RWPE2 (cell line): ENCODE measurements at places on chromosomes 4 and X.

GRCh38 chr4:79141530-79141929 is 184.3 kb downstream of the NAA11 start:
- H3K36me3 ChIP-seq: no peaks in the 10 kb centered on the region
- no peaks in the 10 kb centered on the region for H3K27me3 ChIP-seq
- no peak overlapping the region for H3K4me3 ChIP-seq
- H3K4me1 ChIP-seq: no peaks in the 10 kb centered on the region
- no peak overlapping the region for H3K27ac ChIP-seq
- no peak for DNase-seq

- H3K27ac ChIP-seq: no peak overlapping the region
- H3K36me3 ChIP-seq: no peaks in the 10 kb centered on the region
- no peaks in the 10 kb centered on the region for H3K27me3 ChIP-seq
- DNase-seq: no peak
- no peak overlapping the region for H3K4me3 ChIP-seq
- H3K4me1 ChIP-seq: no peaks in the 10 kb centered on the region
These were observed 179.9 kb downstream of the KIT start for GRCh38 chr4:54837576-54838140.

DNA sequence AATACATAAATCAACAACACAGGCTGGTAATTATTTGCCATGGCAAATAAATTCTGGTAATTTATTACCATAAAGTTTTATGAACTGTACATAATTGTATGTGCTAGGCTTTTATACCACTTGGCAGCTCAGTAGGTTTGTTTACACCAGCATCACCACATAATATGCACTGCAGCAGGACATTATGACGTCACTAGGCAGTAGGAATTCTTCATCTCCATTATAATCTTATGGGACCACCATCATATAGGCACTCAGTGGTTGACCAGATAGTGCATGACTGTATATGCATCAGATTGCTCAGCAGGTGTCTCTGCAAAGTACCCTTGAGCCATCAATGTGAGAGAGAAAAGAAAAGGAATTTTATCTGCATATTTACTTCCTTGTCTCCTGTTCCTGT is 295.4 kb downstream of the CFAP47 start:
- no peaks in the 10 kb centered on the region for H3K4me1 ChIP-seq
- no peak overlapping the region for H3K4me3 ChIP-seq
- H3K27me3 ChIP-seq: no peaks in the 10 kb centered on the region
- H3K27ac ChIP-seq: no peak overlapping the region
- no peaks in the 10 kb centered on the region for H3K36me3 ChIP-seq

GRCh38 chr4:76301068-76301774 is 5.3 kb upstream of the STBD1 start:
- DNase-seq: no peak
- no peaks in the 10 kb centered on the region for H3K27me3 ChIP-seq
- no peak overlapping the region for H3K4me3 ChIP-seq
- no peaks in the 10 kb centered on the region for H3K36me3 ChIP-seq
- peaks cover 16% of the 10 kb centered on the region for H3K4me1 ChIP-seq

DNA sequence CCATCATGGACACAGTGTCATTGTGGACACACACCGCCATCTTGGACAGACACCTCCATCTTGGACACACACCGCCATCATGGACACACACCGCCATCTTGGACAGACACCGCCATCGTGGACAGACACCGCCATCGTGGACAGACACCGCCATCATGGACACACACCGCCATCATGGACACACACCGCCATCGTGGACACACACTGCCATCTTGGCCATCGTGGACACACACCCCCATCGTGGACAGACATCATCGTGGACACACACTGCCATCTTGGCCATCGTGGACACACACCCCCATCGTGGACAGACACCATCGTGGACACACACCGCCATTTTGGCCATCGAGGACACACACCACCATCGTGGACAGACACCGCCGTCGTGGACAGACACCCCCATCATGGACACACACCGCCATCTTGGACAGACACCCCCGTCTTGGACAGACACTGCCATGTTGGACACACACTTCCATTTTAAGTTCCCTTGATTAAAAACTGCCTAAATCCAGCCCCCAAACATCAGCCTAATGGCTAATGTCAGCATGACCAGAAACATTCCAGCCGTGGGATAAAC is 9.1 kb downstream of the ASMTL start:
- no peaks in the 10 kb centered on the region for H3K27me3 ChIP-seq
- DNase-seq: peak; percentile 32
- peaks cover 23% of the 10 kb centered on the region for H3K36me3 ChIP-seq

DNA sequence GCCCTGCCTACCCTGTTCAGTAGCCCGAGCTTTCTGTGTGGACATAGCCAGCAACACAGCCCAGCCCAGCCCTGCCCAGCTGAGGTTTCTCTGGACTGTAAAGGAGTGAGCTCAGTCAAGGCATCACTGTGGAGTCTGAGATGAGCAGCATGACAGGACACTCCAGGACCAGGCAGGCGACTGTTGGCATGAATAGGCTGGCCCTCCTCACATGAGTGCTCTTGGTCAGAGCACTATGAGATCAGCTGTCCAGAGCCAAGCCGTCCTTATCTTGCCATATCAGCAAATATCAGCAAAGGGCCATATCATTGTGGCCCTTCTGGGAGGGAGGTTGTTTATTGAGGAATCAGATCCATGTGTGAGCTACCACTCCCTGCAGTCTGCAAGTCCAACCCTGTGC is 30.9 kb downstream of the REELD1 start:
- peaks cover 18% of the 10 kb centered on the region for H3K4me1 ChIP-seq
- H3K4me3 ChIP-seq: no peak overlapping the region
- DNase-seq: no peak

DNA sequence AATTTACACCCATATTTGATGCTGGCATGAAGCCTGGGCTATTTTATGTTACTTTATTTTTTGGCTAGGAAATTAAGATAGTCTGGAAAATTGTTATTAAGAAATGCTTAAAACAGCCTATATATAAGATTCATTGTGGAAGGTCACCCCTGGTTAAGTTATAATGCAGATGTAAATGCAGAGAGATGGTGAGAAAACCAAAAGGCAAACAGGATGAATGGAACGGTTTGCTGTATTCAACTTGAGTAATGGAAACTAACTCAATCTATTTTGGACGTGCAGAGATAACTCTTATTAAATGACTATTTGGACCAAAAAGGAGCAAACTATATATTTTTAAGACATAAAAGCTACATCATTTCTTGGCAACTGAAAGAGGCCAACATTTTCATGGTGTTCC is 446.3 kb upstream of the FRG1 start:
- no peaks in the 10 kb centered on the region for H3K27me3 ChIP-seq
- no peak overlapping the region for H3K4me3 ChIP-seq
- H3K36me3 ChIP-seq: no peaks in the 10 kb centered on the region
- DNase-seq: no peak
- no peaks in the 10 kb centered on the region for H3K4me1 ChIP-seq

- no peaks in the 10 kb centered on the region for H3K27me3 ChIP-seq
- H3K27ac ChIP-seq: no peak overlapping the region
- no peak for DNase-seq
These were observed 78.6 kb upstream of the MXRA5 start for GRCh38 chrX:3425031-3425430.

- no peak overlapping the region for H3K27ac ChIP-seq
- DNase-seq: no peak
- no peaks in the 10 kb centered on the region for H3K4me1 ChIP-seq
- H3K4me3 ChIP-seq: no peak overlapping the region
- H3K27me3 ChIP-seq: no peaks in the 10 kb centered on the region
These were observed 29.2 kb downstream of the HTT-AS start for GRCh38 chr4:3044870-3045819.

DNA sequence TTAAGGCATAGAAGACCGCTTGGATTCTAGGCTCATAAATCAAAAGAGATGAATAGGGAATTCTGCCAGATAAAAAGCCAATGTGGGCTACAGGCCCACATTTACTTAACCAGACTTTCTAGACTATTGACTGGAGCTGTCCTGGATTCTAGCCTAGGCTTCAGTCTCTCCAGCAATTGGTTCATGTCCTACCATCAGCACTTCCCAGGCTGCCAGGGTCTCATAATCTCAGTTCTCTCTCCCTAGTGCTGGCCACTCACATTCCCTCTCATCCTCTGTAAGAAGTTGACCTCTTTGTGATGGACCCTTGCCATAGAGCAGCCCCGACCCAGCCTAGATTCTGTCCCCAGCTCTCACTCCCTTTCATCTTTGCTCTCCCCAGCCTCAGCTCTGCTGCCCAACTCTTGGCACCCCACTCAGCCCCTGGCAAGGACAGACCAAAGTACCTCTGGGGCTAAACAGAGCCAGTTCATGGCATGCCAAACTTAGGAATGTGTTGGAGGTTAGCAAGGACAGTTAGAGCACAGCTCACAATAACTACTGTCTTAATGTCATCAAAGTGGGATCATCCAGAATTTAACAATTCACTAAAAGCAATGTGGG is 396.2 kb downstream of the INPP4B start:
- no peak overlapping the region for H3K4me3 ChIP-seq
- no peak overlapping the region for H3K27ac ChIP-seq
- no peaks in the 10 kb centered on the region for H3K27me3 ChIP-seq
- no peaks in the 10 kb centered on the region for H3K36me3 ChIP-seq
- no peak for DNase-seq
- H3K4me1 ChIP-seq: no peaks in the 10 kb centered on the region

DNA sequence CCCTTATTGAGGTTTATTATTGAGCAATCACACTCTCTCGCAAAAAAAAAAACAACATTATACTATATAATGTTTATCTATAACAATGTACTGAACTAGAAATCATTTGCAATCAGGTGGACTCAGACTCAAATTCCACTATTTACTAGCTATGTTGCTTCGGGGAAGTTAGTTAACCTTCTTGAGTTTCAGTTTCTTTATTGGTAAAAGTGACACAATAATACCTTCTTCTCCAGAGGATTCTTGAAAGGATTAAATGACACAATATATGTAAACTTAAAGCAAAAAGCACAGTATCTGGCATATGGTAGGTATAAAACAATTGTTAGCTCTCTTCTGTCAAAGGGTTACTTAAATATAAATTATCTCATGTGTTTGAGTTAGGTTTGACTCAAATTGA is 31.5 kb upstream of the HDAC8 start:
- no peaks in the 10 kb centered on the region for H3K4me1 ChIP-seq
- H3K27ac ChIP-seq: no peak overlapping the region
- H3K4me3 ChIP-seq: no peak overlapping the region
- H3K27me3 ChIP-seq: no peaks in the 10 kb centered on the region
- DNase-seq: no peak

- DNase-seq: no peak
- H3K36me3 ChIP-seq: no peaks in the 10 kb centered on the region
- H3K27ac ChIP-seq: no peak overlapping the region
- peaks cover 16% of the 10 kb centered on the region for H3K4me1 ChIP-seq
These were observed 13.4 kb downstream of the TBC1D9 start for GRCh38 chr4:140742838-140743193.

DNA sequence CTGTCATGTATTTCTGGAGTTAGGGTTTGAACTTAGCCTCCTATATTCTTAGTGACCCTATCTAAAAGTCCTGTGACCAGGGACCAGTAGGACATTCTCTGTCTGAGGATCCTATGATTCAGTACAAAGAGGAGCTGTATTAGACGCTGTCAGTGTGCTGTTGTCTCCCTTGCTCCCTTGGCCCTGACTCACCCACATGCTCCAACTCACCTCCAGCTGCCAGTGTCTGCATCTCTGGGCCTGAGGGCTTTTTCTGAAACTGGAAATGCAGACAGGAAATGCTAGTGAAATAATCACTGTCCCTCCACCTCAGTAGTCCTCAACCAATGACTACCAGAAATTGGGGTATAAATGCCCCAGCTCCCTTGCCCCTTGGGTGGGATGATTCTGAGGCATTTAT is 535.3 kb upstream of the RPS6KA3 start:
- H3K27me3 ChIP-seq: no peaks in the 10 kb centered on the region
- no peaks in the 10 kb centered on the region for H3K4me1 ChIP-seq
- H3K36me3 ChIP-seq: no peaks in the 10 kb centered on the region
- no peak overlapping the region for H3K27ac ChIP-seq
- DNase-seq: no peak

GRCh38 chrX:1389181-1389992 is 2.5 kb downstream of the SLC25A6 start:
- H3K4me1 ChIP-seq: no peaks in the 10 kb centered on the region
- H3K27me3 ChIP-seq: no peaks in the 10 kb centered on the region
- H3K27ac ChIP-seq: no peak overlapping the region
- peaks cover 75% of the 10 kb centered on the region for H3K36me3 ChIP-seq
- H3K4me3 ChIP-seq: no peak overlapping the region

DNA sequence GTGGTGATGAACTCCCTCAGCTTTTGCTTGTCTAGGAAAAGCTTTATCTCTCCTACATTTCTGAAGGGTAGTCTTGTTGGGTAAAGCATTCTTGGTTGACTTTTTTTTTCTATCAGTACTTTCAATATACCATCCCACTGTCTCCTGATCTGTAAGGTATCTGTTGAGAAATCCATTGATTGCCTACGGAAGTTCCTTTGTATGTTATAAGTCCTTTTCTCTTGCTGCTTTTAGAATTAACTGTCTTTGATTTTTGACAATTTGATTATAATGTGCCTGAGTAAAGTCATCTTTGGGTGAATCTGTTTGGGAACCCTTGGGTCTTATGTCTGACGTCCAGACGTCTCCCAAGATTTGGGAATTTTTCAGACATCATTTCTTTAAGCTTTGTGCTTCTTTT is 30.8 kb downstream of the SCLT1 start:
- H3K36me3 ChIP-seq: peaks cover 13% of the 10 kb centered on the region
- no peak overlapping the region for H3K27ac ChIP-seq
- no peak for DNase-seq
- no peaks in the 10 kb centered on the region for H3K4me1 ChIP-seq
- H3K4me3 ChIP-seq: no peak overlapping the region

DNA sequence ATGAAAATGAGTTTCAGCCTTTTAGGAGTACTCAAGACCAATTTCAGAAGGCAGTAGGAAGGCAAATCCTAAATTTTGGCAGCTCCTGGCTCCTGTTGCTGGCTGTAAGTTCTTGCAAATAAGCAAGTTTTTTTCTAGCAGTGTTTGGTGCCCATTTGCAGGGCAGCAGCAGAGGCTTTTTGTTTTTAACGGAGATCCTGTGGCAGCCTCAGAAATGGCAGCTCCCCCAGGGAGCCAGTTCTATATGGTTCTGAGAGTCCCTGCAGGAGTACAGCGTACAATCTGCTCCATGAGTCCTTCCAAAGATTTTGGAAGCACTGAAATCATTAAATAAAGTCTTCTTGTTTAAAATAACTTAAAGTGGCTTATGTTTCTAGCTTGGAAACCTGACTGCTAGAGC is 171.9 kb downstream of the NDST4 start:
- no peak overlapping the region for H3K27ac ChIP-seq
- no peak overlapping the region for H3K4me3 ChIP-seq
- H3K4me1 ChIP-seq: no peaks in the 10 kb centered on the region
- H3K36me3 ChIP-seq: no peaks in the 10 kb centered on the region
- DNase-seq: no peak

GRCh38 chrX:153474718-153475117 is 4.3 kb upstream of the HAUS7 start:
- no peak overlapping the region for H3K4me3 ChIP-seq
- no peak for DNase-seq
- H3K27ac ChIP-seq: no peak overlapping the region

DNA sequence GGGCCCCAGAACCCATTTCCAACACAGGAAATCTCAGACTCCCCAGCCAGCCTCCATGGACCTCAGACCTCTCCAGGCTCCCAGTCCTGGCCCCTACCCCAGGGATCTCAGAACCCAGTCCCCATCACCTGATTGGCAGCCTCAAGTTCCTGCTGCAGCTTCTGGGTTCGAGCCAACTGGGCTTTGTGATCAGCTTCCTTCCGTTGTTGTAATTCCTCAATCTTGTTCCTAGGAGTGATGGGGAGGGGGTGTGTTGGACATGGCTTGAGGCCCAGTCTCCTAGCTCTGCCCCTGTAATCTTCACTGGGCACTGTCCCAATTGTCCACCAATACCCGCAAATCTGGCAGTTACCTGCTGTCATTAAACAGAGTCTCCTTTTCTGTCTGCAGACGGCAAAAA is 12.6 kb downstream of the GRIPAP1 start:
- H3K27me3 ChIP-seq: no peaks in the 10 kb centered on the region
- H3K27ac ChIP-seq: no peak overlapping the region
- no peak overlapping the region for H3K4me3 ChIP-seq
- H3K4me1 ChIP-seq: no peaks in the 10 kb centered on the region
- no peak for DNase-seq
